ENCODE measurements at places on chromosomes 13 and 19. TPM values are rescaled to one million over a fixed set of nuclear protein-coding genes. Genes with fewer than 3 reads are reported as not detected.

GRCh38 chr19:55275851-55276719, 3.8 kb downstream of the HSPBP1 start:
- H3K4me3 ChIP-seq, result peak overlapping the region; percentile 48
- peak overlapping the region; percentile 56 for H3K27ac ChIP-seq
- DNase-seq, result no peak
- H3K36me3 ChIP-seq, result no peaks in the 10 kb centered on the region

GRCh38 chr19:11261971-11262839, at the start of gene DOCK6:
TSS of gene DOCK6 (minus strand) at chr19:11262524. CDS start at chr19:11262440, 84 bp downstream.
- H3K4me3 ChIP-seq, result peak within 1 kb of the TSS; percentile 72
- H3K4me1 ChIP-seq, result no peaks in the 10 kb centered on the region
- peaks cover 52% of the 10 kb centered on the region for H3K27me3 ChIP-seq
- H3K27ac ChIP-seq, result no peak within 1 kb of the TSS
- no peaks in the 10 kb centered on the region for H3K36me3 ChIP-seq
- DNase-seq, result no peak

DNA sequence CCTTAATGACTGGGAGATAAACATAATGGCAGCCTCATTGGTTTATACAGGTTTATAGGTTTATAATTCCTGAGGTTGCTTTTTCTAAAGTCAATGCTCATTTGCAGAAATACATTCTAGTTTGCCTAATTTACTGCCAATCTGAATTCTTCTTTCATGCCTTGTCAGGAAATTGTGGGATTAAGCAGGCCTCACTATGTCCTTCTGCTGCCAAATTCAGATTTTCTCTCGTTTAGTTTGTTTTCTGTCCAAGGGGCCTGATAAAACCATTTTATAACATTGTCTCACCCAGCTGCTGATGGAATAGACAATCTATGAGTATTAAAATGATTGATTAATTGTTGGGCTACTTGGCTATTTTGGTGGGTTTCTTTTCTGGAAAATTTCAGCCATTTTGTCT, 42.4 kb upstream of the OBI1 start:
- H3K4me3 ChIP-seq, result no peak overlapping the region
- H3K36me3 ChIP-seq, result peaks cover 12% of the 10 kb centered on the region
- H3K4me1 ChIP-seq, result no peaks in the 10 kb centered on the region

- H3K4me1 ChIP-seq, result peaks cover 7% of the 10 kb centered on the region
- H3K36me3 ChIP-seq, result peaks cover 2% of the 10 kb centered on the region
- no peak overlapping the region for H3K27ac ChIP-seq
- DNase-seq, result no peak
These were observed 546 bp downstream of the TBC1D4 start for GRCh38 chr13:75481176-75482069.

GRCh38 chr13:45370922-45371406, 30.0 kb upstream of the TPT1 start:
- no peaks in the 10 kb centered on the region for H3K36me3 ChIP-seq
- H3K27me3 ChIP-seq, result no peaks in the 10 kb centered on the region
- peaks cover 44% of the 10 kb centered on the region for H3K4me1 ChIP-seq
- no peak overlapping the region for H3K4me3 ChIP-seq
- H3K27ac ChIP-seq, result peak overlapping the region; percentile 45

GRCh38 chr13:51959773-51960172, 51.5 kb downstream of the ATP7B start:
- no peak for DNase-seq
- no peaks in the 10 kb centered on the region for H3K36me3 ChIP-seq
- H3K27ac ChIP-seq, result no peak overlapping the region
- peaks cover 1% of the 10 kb centered on the region for H3K27me3 ChIP-seq
- no peaks in the 10 kb centered on the region for H3K4me1 ChIP-seq

GRCh38 chr13:49265822-49266221, 18.1 kb downstream of the CDADC1 start:
- no peaks in the 10 kb centered on the region for H3K4me1 ChIP-seq
- H3K4me3 ChIP-seq, result no peak overlapping the region
- no peaks in the 10 kb centered on the region for H3K27me3 ChIP-seq

DNA sequence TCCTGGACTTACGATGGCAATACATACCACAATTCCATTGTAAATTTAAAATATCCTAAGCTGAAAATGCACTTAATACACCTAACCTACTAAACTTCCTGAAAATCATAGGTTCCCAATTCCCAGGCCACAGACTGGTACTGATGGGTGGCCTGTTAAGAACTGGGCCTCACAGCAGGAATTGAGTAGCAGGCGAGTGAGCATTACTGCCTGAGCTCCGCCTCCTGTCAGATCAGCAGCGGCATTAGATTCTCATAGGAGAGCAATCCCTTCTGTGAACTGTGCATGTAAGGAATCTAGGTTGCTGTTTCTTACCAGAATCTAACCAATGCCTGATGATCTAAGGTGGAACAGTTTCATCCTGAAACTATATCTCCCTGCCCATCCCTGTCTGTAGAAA, 1670.2 kb upstream of the PCDH20 start:
- no peaks in the 10 kb centered on the region for H3K4me1 ChIP-seq
- no peaks in the 10 kb centered on the region for H3K27me3 ChIP-seq
- DNase-seq, result no peak
- no peak overlapping the region for H3K27ac ChIP-seq

DNA sequence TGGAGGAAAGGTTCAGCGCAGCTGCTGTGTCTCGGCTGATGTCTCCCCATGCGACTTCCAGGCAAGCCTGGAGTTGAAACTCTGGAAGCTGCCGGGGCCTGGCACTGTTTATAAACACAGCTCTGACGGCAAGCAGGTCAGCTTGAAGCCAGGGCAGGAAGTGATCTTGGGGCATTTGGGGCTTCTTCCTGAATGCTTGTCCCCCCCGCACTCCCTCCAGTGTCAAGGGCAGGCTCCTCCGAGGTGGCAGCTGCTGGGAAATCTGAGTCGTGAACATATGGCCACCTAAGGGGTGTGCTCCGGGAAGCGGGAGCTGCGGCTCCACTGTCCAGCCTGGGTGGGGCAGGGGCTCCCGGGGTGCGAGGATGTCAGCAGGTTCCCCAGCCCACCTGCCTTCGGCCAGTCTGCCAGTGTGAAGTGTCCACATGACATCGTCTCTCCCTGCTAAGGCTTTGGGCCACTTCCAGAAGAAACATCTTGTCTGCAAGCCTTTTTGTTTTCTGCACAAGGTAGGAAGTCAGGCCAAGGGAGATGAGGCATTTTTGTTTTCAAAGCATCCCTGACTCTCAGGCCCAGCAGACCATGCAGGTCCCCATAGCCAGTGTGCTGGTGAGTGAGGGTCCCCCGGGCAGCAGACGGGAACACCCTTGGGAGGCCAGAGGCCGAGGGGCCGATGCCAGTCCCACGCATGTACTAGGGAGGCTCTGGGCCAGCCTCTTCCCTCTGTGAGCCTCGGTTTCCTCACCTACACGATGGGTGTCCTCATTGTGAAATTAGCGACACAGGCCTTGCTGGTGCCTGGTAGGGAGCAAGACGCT, 2.7 kb downstream of the PIAS4 start:
- H3K27ac ChIP-seq, result no peak overlapping the region
- peak overlapping the region; percentile 74 for H3K4me3 ChIP-seq

DNA sequence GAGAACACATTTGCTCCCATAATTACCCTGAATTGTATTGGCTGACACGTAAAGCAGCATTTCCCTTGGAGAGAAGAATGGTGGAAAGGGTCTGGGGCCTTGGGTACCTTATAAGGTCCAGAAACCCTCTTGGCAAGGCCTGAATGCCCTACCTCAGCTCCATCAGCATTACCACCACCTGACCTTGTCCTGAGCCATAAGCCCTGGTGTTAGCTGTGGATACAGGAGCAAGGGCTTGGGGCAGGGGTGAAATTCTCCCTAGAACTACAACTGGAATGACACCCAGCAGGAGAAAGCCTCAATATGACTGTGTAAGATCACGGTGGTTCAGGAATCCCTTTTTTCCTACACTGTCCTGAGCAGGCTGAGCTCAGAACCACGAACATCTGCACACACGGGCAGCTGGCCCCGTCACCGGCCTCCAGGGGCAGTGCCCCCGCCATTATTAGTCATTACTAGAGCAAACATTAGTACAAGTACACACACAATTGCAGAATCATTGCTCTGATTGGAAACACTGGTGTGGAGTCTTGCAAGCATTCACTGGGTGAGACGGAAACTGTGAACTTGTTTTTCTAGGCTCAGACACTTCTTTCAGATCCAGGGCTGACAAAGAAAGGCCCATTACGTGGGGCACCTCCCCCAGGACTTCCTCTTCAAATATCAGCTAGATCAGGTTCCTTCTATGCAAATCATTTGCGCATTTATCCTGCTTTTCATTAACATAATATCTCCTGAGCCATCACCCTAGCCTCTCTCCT, 26.8 kb upstream of the MTIF3 start:
- no peaks in the 10 kb centered on the region for H3K36me3 ChIP-seq
- H3K4me1 ChIP-seq, result peaks cover 8% of the 10 kb centered on the region
- DNase-seq, result no peak

- H3K4me3 ChIP-seq, result no peak overlapping the region
- no peaks in the 10 kb centered on the region for H3K36me3 ChIP-seq
- H3K27ac ChIP-seq, result peak overlapping the region; percentile 54
- DNase-seq, result no peak
- H3K4me1 ChIP-seq, result peaks cover 62% of the 10 kb centered on the region
- H3K27me3 ChIP-seq, result no peaks in the 10 kb centered on the region
These were observed 180.3 kb downstream of the SHISA2 start for GRCh38 chr13:25871389-25872125.

DNA sequence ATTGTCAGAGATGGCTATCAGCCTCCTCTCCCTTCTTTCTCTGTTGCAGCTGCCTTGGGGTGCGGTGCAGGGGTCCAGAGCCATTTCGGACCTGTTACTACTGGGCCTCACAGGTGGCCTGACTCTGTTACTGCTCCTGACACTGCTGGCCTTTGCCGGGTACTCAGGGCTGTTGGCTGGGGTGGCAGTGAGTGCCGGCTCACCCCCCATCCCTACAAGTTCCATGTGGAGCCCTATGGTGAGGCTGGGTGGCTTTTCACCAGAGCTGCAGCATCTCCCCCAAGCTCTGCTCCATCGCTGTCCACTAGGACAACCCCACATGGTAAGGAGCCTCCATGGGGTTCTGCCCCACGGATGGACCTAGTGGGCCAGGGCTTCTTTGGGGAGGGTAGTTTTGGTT, 13.7 kb upstream of the ZNF492 start:
- no peak for DNase-seq
- H3K27ac ChIP-seq, result no peak overlapping the region

DNA sequence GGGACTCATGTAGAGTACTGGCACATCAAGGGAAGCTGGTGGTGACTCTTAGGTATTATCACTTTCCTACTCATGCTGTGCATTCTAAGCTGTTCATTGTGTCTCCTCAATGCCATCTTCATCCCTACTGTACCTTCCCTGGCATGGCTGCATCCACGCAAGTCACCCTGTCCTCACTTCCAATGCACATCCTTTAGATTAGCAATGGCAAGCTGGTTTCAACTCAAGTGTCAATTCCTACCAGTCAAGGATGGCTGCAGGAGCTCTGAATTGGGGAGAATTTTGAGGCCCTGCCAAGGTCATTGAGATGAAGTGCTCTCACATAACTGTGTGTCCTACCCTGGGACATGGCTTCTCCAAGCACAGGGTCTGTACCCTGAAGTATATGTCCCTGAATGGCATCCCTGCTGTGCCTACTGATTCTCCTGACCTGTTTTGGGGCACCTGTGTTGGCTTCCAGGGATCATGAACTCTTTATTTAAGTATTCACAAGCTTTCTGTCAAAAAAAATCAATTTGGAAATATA, 24.6 kb downstream of the COL4A1 start:
- H3K27me3 ChIP-seq, result peaks cover 23% of the 10 kb centered on the region
- no peak for DNase-seq
- H3K27ac ChIP-seq, result no peak overlapping the region
- no peaks in the 10 kb centered on the region for H3K4me1 ChIP-seq
- H3K4me3 ChIP-seq, result no peak overlapping the region
- H3K36me3 ChIP-seq, result no peaks in the 10 kb centered on the region

DNA sequence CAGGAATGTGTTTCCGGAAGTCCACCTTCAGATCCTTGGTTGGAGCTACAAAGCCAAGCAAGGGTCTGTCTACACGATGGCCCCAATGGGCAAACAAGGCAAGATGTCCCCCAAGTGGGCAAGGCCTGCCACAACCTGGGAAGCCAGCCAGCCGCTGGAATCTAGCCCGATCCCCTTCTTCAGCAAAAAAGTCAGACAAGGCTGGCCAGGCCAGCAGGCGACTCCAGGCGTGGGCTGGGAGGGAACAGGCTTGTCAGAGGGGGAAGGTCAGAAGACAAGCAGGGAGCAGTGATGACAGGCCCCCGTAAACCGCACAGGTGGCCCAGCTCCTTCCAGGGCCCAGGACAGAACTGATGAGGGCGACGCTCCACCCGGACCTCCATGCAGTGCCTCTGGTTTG, 69.7 kb upstream of the WASF3 start:
- H3K27me3 ChIP-seq, result peaks cover 31% of the 10 kb centered on the region
- no peak for DNase-seq
- peaks cover 16% of the 10 kb centered on the region for H3K4me1 ChIP-seq

DNA sequence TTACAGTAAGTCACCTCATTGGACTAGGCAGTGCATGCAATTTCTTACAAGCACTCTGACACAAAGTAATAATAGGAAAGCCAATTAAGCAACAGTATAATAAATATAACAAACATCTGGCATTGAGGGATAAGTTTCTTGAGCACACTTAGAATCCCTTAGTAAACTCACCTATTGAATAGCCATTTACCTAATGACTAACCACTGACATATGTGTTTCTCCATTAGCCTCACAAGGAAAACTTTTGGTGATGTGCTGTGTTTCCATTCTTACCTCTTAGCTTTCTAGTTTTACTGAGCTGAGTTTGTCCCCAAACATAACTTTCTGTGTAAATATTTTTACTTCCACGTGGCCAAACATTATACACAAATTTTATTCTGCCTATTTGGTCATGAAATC, 47.4 kb upstream of the PCDH9 start:
- H3K4me3 ChIP-seq, result no peak overlapping the region
- no peaks in the 10 kb centered on the region for H3K27me3 ChIP-seq
- H3K4me1 ChIP-seq, result no peaks in the 10 kb centered on the region
- no peak overlapping the region for H3K27ac ChIP-seq
- DNase-seq, result no peak
- H3K36me3 ChIP-seq, result no peaks in the 10 kb centered on the region

DNA sequence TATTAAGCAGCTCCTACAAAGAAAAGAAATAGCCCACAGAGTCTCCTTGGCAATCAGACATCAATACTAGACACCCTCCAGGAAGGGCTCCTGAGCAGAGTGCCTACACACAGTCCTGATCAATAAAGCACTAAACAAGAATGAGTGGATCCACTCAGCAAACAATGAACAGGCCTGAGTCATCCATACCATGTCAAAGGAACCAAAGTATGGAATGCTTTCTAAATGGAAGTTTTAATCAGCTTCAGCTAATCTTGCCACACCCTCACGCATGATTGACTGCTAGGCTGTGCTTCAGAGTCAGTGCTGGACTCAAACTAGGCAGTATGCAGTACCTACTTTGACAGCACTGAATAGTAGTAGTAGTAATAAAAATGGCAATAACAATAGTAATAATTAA, 392.7 kb upstream of the HTR2A start:
- no peak overlapping the region for H3K27ac ChIP-seq
- no peak for DNase-seq
- no peaks in the 10 kb centered on the region for H3K4me1 ChIP-seq
- H3K27me3 ChIP-seq, result no peaks in the 10 kb centered on the region
- no peak overlapping the region for H3K4me3 ChIP-seq

Gene TIMM44
- total RNA-seq, result 86.9 TPM

Gene SPATA13
- 120 TPM for total RNA-seq

Gene EXOC3L2
- not detected for total RNA-seq

Gene GRK1
- not detected for total RNA-seq

Gene BCL2L12
- 24.0 TPM for total RNA-seq

Gene TMEM238
- 10.2 TPM for total RNA-seq

All from naive thymus-derived CD8-positive, alpha-beta T cell (primary cell).